ENCODE measurements at places on chromosomes 6 and 20.

GRCh38 chr20:44015733-44016103 is 101.1 kb downstream of the TOX2 start:
- no peak for DNase-seq

- peak; percentile 88 for DNase-seq
These were observed 20.5 kb downstream of the LAMA4 start for GRCh38 chr6:112233847-112234246.

- DNase-seq: peak; percentile 80
These were observed 272.9 kb upstream of the SUPT3H start for GRCh38 chr6:45650524-45651135.

- no peak for DNase-seq
These were observed 36.1 kb downstream of the EFCAB8 start for GRCh38 chr20:32894711-32895355.

GRCh38 chr20:62780696-62781095 is 15.6 kb upstream of the MRGBP start:
- DNase-seq: no peak
